Activated CD4-positive, alpha-beta T cell treated with anti-CD3 and anti-CD28 coated beads, Interleukin-2, amount 10 ng/mL, durations not matched to agents 7 days and 5 days (primary cell): ENCODE measurements at places on chromosomes 5 and 9. TPM values are rescaled to one million over a fixed set of nuclear protein-coding genes. Genes with fewer than 3 reads are reported as not detected.

DNA sequence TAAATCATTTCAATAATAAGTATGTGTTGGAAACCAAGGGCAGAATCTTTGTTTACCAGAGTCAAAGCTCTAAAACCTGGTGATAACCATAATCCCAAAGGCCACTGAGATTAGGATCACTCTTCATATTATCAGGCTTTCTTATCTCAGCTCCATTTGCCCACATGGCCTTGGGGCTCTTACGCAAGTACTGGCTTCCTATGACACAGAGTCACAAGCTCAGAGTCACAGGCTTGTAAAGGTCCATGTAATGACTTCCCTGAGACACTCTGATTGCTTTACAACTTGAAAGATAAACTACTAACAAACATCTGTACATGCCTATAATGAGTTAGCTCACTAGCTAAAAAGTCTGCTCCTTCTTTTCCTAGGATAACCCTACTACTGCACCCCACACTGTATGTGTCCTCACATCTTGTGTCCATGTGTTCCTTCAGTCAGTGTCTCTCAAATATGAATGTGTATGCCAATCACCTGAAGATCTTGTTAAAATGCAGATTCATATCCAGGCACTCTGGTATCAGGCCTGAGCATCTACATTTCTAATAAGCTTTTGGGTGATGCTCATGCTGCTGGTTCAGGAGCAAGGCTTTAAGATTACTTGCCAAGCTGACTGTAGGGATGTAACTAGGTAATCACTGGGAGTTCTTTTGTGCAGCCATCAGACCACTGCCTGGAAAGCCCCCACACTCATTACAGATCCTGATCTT is 28.4 kb downstream of the SEMA6A start:
- no peak for DNase-seq

DNA sequence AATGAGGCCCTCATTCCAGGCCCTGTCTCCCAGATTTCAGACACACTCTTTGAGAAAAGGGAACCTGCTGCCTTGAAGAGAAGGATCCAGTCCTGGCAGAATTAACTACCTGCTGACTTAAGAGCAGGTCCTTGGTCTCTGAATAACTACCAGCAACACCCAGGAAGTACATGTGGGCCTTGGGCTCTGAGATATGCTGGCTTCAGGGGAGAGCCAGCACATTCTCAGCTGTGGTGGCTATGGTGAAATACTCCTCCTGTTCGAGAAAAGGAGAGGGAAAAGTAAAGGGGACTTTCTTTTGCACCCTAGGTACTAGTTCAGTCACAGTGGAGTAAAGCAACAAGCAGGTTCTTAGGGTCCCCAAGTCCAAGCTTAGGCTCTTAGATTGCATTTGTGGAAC is 120.0 kb downstream of the HMHB1 start:
- no peak for DNase-seq

GRCh38 chr5:89954916-89955315 is 454.6 kb downstream of the CETN3 start:
- DNase-seq: no peak

- DNase-seq: no peak
Measured at GRCh38 chr5:104355350-104355749, 792.8 kb upstream of the NUDT12 start.

DNA sequence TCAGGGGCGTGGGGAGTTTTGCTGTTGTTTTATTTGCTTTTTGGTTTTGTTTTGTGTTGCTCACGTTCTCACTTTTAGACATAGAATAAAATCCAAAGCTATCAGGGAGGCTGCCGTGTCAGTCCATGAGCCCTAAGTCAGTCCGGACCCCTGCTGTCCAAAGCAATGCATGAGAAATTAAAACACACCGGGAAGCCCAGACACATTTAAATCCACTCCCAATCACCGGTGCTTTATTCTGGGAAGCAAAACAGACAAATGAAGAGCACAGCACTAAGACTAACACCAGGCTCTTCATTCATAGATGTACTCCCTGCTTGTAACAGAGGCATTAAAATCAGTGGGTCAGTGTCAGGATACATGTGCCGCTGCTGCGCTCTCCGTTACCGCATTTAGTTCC is 180.9 kb downstream of the IRX2 start:
- no peak for DNase-seq

DNA sequence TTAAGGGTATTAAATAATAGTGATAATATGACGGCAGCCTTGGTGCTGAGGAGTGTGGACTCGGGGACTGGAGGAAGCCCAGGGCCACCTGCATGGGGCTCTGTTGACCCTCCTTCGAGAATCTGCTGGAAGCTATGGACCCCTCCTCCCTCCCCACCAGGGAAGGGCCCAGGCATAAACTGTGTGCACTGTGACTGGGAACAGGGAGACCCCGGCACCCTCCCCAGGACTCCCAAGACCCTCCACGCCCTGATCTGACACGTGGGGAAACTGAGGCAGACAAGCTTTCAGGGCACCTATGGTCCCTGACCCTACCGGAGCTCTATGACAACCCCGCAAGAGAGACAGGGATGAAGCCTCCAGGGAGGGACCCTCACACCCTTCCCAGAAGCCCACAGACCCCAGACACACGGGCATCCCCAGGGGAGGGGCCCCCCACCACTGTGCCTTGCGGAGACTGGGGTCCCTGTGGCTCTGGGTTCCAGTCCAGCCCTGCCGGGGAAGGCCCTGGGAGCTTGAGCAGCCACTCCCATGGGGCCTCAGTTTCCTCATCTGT is 6.5 kb upstream of the EGFL7 start:
- no peak for DNase-seq

DNA sequence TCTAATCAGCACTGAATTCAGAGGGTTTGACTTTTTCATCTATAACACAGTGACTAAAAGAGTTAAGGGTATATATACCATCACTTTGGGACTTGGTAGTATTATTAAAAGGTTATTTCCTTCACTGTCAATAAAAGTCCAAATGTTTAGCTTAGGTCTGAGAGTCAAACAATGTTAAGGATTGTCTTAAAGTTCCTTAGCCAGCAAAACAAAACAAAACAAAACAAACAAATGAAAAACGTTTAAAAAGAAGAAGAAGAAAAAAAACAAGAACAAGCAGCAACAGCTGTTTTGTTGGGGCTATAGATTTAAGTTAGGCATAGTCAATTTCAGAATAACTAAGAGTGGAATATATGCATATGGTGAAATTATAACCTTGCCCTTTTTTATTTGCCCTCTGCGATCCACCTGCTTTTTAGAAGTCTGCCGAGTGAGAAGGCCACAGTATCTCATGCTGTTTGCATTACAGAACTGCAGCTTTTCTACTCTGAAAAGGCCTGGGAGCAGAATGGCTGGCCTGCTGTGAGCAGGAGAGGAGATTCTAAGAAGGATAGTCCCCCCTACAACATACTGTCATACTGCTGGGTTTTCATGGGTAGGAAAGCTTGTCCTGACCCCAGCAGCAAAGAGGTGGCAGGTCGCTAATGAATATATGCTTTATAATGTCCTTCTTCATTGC is 141.7 kb downstream of the NTRK2 start:
- DNase-seq: no peak

GRCh38 chr9:94822273-94822672 is 95.8 kb downstream of the AOPEP start:
- no peak for DNase-seq

- no peak for DNase-seq
Measured at GRCh38 chr5:149421834-149422233, 42.7 kb upstream of the IL17B start.

Gene UBE2QL1
- not detected for total RNA-seq

Gene PROB1
- 3.3 TPM for total RNA-seq

Gene SDHA
- 130 TPM for total RNA-seq

Gene GRM6
- not detected for total RNA-seq

Gene CRB2
- not detected for total RNA-seq

Gene BTNL8
- not detected for total RNA-seq
